ENCODE measurements at places on chromosomes 3 and 15.

GRCh38 chr3:73572368-73572767 is 52.4 kb downstream of the PDZRN3 start:
- peak; percentile 67 for DNase-seq

GRCh38 chr3:37114251-37115145 is 59.9 kb downstream of the LRRFIP2 start:
- peak; percentile 92 for DNase-seq

DNA sequence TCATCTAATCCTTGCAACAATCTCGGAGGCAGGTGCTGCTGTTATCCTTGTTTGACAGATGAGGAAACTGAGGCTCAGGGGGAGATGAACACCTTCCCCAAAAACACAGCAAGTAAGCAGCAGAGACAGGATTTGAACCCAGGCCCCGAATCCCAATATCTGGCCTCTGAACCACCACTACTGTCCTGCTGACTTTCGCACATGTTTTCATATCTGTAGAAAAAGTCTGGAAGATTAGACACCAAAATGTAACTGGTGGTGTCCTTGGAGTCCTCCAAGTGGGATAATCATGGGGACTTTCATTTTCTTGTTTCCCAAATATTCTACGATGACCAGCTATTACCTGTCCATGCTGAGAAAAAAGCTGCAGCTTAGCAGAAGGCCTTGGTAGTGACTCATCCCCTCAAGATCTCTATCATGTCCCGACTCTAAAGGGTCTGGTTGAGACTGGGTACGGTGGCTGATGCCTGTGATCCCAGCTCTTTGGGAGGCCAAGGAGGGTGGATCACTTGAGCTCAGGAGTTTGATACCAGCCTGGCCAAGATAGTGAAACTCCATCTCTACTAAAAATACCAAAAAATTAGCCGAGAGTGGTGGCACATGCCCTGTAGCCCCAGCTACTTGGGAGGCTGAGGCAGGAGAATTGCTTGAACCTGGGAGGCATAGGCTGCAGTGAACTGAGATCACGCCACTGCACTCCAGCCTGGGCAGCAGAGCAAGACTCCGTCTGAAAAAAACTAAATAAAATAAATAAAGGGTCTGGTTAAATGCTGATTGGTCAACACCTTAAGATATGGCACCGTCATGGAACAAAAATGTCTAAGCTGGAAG is 8.6 kb downstream of the IRAK2 start:
- DNase-seq: peak; percentile 24

DNA sequence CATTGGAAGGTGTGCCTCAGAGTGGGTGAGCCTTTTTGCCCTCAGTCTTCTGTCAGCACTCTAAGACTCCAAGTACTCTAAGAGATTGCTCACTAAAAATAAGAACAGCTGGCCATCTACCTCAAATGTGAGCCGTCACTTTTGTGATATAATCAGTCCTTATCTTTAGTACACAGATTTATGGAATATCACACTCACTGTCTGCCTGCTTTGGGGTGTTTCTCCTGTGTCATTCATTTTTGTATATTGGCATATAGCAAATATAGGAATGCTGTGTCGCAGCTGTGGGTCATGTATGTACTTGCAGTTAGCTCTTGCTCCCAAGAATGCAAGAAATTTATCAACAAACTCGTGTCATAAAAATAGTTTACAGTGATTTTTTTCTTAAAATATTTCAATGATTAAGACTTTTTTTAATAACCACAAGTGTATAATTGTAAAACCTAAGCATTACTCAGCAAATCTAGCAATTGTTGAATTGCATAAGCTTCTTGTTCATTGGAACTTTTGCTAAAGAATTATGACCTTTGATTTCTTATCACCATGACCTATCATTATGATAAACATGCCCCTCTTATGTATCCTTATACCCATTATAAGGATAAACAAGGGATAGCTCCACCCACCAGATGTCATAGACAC is 18.8 kb downstream of the SETD5 start:
- DNase-seq: peak; percentile 50

DNA sequence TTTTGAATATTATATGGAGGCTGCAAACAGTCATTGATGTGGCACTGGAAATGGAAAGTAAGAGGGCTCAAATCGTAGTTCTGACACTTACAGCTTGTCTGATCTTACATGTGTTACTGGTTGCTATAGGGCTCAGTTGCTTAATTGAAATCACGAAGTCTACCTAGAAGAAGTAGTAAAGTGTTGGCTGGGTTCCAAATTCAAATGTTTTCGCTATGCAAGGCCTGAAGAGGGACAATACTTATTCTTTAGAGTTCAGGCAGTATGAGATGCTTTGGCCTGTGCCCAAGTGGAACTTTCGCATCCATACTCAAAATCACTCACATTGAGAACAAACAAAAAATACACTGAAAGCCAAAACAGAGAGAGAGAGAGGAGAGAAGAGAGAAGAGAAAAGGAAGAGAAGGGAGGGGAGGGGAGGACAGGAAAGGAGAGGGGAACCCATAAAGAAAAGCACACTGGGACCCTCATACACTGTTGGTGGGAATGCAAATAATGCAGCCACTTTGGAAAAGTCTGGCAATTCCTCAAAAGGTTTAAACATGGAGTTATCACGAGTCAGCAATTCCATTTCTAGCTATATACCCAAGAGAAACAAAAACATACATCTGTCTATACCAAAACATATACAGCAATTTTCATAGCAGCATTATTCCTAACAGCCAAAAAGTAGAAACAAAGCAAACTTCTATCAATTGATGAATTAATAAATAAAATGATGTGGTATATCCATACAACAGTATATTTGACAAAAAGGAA is 2.9 kb upstream of the FXR1 start:
- no peak for DNase-seq

DNA sequence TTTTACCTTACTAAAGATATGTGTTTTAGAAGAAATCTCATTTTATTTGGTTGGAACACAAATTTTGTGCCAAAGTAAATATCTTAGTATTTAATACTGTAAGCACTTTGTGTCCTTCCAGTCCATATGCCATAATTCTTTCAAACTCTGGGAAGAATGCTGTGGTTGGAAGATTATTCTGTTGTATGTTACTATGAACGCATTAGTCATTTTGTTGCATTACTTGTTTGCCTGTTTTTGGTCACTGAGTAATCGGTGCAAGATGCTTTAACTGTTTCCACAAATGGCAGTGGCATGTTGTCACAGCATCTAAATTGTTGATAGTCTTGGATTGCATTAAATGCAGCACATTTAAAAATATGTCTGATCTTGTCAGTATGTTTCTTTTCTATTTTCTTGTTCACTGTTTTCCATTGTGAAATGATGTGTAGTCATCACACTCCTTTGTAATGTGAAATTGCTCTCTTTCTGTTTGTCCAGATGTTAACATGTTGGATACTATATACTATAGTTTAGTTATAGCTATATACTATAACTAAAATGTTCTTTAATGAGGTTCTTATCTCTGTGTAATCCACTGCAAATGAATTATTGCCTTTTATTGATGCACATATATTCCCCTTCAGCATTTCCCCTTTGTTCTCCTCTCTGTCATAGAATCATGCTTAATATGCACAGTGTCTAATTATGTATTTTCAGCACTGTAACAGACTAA is 89.9 kb upstream of the FLNB start:
- DNase-seq: peak; percentile 92

GRCh38 chr3:16404349-16404895 is 109.1 kb downstream of the RFTN1 start:
- no peak for DNase-seq

- no peak for DNase-seq
Observed at GRCh38 chr3:35295906-35296305, 343.4 kb upstream of the ARPP21 start.

- DNase-seq: peak; percentile 43
Observed at GRCh38 chr3:129824926-129825541, 68.5 kb downstream of the TMCC1 start.

DNA sequence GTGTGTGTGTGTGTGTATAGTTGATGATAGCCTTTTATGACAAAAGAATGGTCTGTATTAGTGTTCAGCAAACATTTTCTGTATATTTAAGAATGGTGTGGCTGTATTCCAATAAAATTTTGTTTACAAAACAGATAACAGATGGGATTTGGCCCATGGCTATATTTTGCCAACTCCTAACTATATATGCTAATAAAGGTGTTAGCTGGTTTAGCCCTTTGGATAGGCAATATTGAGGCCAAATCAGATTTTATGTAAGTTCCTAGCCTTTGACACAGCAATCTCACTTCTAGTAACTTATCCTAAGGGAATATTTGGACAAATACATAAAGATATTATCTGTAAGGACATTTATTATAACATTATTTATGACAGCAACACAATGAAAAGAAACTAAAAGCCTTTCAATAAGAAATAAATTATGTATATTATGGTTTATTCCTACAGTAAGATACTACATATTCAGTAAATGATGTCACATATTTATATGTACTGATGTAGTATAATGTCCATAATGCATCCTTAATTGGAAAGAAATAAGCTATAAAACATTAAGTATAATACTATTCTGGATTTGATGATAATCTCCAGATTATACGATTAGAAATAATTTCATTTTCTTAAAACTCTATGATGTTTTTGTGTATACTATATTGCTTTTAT is 264.0 kb downstream of the RBMS3 start:
- no peak for DNase-seq

DNA sequence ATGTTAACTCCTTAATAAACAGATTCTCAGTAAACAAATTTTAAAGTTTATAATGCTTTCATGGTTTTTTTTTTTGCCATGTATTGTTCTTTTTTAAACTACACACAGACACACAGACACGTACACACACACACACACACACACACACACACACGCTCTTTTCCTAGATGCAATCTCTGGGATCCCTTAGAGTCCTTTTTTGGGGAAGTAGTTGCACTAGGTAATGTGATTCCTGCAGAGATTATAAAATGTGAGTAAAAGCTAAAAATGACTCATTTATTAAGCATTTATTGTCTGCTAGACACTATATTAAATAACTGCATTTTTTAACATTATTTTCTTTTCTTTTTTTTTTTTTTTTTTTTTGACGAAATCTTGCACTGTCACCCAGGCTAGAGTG is 19.9 kb downstream of the NDUFB5 start:
- DNase-seq: peak; percentile 67

- DNase-seq: peak; percentile 28
Observed at GRCh38 chr15:73809728-73810501, 56.8 kb upstream of the INSYN1 start.

DNA sequence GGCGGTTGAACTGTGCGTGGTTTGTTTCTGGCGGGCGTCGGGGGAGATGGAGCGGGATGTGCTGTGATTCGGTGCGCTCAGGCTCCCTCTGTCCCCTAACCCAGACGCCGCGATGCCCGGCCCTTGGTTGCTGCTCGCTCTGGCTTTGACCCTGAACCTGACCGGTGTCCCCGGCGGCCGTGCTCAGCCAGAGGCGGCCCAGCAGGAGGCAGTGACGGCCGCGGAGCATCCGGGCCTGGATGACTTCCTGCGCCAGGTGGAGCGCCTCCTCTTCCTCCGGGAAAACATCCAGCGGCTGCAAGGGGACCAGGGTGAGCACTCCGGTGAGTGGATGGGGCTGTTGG is 1.2 kb downstream of the TRH start:
- DNase-seq: no peak

GRCh38 chr3:84136425-84136824 is 822.4 kb upstream of the CADM2 start:
- DNase-seq: no peak

- no peak for DNase-seq
Observed at GRCh38 chr3:64144241-64144900, 80.9 kb downstream of the PRICKLE2 start.

DNA sequence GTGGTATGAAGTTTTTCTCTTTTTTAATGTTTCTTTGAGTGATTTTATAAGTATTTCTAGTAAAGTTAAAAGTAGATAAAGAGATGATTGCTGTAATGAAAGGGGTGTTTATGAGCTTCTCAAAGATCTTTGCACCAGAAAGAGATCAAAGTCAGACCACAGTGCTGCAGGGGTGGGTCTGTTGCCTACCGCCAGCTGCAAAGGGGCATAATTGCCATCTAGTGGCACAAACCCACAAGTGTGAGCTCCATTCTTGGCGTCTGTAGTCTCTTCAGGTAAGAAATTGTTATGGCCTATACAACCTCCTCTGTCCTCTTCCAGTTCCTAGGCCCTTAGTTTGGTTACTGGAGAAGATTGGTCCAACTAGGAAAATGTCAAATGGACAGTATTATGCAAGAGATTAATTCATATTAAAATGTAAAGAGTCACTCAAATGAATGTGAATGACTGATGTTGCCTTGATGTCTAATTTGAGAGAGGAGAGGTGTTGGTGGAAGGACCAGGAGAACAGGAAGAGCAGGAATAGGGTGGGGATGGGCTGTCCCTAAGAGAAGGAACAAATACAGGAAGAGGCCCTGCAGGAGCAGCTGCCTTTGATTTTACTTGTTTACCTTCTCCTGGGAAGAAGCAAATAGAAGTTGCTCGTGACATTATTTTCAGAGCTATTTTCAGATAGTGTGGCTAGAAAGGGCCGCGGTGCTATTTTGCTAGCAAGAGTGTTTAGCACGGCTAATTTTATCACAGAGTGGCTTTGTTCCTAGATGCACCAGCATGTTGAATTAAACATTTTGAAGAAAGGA is 53.0 kb upstream of the GSK3B start:
- no peak for DNase-seq

DNA sequence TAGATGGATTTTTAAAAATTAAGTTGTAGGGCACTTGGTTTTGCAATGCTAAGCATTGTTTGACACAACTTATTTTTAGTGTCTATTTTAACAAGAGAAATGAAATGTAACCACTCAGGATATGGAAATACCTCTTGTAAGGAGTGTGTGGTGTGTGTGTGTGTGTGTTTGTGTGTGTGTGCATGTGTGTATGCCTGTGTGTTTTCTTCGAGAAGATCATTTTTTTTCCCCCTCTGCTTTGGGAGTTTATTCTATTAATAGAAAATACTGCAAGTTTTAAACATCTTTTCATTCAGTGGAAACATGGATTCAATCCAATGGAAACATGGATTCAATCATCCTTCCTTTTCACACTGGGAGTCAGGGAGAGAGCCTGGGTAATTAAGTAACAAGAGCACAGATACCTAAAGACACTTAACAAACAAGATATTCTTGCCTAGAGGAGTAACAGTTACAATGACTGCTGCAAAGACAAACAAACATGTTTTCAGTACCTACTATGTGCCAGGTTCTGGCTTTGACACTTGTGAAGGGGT is 567.2 kb upstream of the TBL1XR1 start:
- peak; percentile 83 for DNase-seq

GRCh38 chr15:79640206-79640605 is 208.1 kb downstream of the MINAR1 start:
- peak; percentile 98 for DNase-seq

GRCh38 chr3:65979731-65980130 is 59.0 kb downstream of the MAGI1 start:
- peak; percentile 42 for DNase-seq

GRCh38 chr15:96285729-96286254 is 44.7 kb upstream of the NR2F2 start:
- DNase-seq: no peak

All from fibroblast of skin of right biceps (primary cell).